ENCODE measurements at places on chromosomes 13 and 19.

DNA sequence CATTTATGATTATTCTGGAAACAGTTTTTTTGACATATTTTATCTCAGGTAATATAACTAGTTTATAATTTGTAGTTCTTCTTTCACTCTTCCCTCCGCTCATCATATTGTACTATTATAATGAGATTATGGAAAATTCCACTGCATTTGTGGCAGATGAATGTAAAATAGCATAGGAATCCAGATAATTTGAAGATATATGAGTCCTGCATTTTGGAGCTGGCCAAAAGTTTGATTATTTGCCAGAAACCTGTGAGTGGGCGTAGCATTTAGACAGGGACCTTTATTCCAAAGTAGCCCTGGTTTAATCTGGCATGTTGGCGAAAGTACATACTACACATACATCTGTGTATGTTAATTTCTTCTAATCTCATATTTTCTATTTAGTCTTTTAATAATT lies 65.2 kb downstream of the FNDC3A start:
- DNase-seq: no peak

GRCh38 chr13:102591988-102592781 lies 4.6 kb upstream of the TPP2 start:
- peak; percentile 79 for DNase-seq

DNA sequence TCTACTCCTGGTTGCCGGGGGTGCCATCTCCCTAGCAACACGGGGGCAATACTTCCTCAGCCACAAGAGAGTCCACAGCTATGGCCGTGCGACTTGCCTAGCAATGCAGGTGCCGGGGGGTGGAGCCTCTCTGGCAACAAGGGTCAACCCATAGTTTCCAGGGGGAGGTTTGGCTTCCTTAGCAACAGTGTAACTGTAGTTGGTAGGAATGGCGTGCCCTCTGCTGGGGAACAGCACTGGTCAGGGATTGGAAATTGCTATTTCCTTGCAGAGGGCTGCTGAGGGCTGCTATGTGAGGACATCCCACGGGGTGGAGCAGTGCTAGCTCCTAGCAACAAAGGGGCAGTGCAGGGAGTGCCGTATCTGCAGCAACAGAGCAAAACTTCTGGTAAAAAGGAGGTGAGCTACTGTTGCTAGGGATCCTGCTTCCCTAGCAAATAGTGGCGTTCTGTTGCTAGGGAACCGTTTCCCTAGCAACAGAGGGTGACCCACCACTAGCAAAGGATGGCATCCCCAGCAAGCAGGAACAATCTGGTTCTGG lies 7.0 kb upstream of the TMC4 start:
- DNase-seq: no peak

GRCh38 chr19:44019498-44019897 lies 5.7 kb upstream of the ZNF222 start:
- DNase-seq: no peak

DNA sequence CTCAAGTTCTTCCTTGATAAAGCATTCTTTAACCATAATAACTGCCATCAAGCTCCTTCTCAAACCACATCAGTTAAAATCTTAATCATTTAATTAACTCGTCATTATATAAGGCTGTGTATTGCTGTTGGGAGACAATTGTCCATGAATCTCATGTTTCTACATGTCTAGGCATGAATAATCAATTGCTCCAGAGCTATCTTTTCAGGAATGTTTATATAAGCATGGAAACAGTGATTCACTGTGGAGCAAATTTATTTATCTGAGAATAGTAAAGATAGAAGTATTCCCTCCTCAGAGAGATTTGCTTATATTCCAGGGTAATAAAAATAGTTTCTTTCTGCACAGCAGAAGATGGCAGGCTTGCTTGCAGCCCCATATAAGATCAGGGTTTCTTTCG lies 71.1 kb downstream of the CBY2 start:
- no peak for DNase-seq

GRCh38 chr13:113209759-113210421 lies 477 bp downstream of the CUL4A start:
- peak; percentile 85 for DNase-seq

DNA sequence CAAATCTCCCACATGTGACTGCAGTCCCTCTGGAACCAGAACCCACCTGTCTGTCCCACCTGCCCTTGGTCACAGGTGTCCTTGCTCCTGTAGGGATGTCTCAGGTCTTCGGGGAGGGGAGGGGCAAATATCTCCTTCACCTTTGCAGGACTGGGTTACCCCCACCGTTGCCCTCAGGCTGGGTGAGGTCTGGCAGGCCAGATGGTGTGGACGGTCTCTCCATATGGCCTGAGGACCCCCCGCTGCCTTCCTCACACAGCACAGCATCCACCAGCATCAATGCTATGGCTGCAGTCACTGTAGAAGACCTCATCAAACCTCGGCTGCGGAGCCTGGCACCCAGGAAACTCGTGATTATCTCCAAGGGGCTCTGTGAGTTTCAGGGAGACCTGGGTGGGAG lies 10.0 kb downstream of the SLC5A5 start:
- no peak for DNase-seq

DNA sequence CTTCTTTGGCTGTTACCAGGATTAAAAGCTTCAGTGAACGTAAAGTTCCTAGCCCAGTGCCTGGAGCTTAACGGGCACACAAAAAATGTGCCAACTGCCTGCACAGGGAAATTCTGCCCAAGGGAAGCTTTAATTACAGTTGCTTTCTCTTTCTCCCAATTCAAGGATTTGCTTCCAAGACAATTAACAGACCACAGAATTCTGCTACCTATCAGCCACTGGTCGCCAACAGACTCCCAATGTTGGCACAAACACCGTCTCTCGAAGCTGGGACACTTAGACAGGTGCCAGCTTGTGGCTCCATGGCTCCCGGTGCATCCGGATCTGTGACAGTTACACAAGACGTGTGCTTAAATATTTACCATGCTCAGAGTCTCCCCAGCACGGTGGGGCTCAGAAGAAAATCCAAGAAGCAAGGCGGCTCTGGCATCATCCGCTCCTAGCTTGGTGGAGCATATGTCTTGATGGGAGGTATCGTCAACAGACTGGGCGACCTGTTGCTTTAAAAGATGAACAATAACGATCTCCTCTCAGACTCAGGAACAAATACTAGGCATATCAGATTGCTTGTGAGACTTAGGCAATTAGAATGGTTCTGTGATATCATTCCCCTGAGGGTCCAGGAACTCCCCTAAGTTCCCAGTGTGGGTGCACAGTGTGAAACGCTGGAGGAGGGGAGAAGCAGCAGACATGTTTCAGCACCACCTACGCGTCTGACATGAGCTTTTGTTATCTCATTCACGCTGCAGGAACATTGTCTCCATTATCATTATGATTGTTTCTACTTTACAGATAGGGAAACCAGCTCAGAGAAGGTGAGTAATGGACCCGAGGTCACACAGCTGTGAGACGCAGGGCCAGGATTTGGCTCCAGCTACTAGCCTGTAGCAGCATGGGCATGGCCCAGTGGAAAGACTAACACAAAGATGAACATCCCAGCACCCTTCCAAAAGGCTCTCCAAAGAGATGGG lies 61.6 kb downstream of the ALOX5AP start:
- DNase-seq: no peak

Measured in SW480 (cell line).